ENCODE measurements at places on chromosomes 11 and 22. TPM values are rescaled to one million over a fixed set of nuclear protein-coding genes. Genes with fewer than 3 reads are reported as not detected.

The SELENOH gene
- polyA plus RNA-seq: 509 TPM

The SOX10 gene
- not detected for polyA plus RNA-seq

The NXPE2 gene
- 0.20 TPM for polyA plus RNA-seq

The KCNQ1 gene
- not detected for polyA plus RNA-seq

The LMO1 gene
- 4.4 TPM for polyA plus RNA-seq

The SERPING1 gene
- polyA plus RNA-seq: 0.22 TPM

The HTR3B gene
- not detected for polyA plus RNA-seq

The P4HA3 gene
- not detected for polyA plus RNA-seq

The CDHR5 gene
- not detected for polyA plus RNA-seq

The MPZL2 gene
- polyA plus RNA-seq: not detected

The GATD1 gene
- 146 TPM for polyA plus RNA-seq

The GAB4 gene
- not detected for polyA plus RNA-seq

The PCSK7 gene
- polyA plus RNA-seq: 44.4 TPM

The LUZP2 gene
- 15.5 TPM for polyA plus RNA-seq

The MAP6 gene
- polyA plus RNA-seq: 200 TPM

The GAL3ST1 gene
- not detected for polyA plus RNA-seq

The MYRF gene
- 0.86 TPM for polyA plus RNA-seq

The CHEK1 gene
- polyA plus RNA-seq: 29.5 TPM

The LRP4 gene
- polyA plus RNA-seq: not detected

The MS4A15 gene
- polyA plus RNA-seq: not detected

The ASCL2 gene
- polyA plus RNA-seq: not detected

The AIFM3 gene
- polyA plus RNA-seq: 1.1 TPM

The GUCY1A2 gene
- 5.1 TPM for polyA plus RNA-seq

The TRMT112 gene
- 278 TPM for polyA plus RNA-seq

The MFNG gene
- not detected for polyA plus RNA-seq

The SEC14L6 gene
- not detected for polyA plus RNA-seq

The SHISA8 gene
- polyA plus RNA-seq: 2.2 TPM

The CDKN1C gene
- 36.7 TPM for polyA plus RNA-seq

The MS4A6A gene
- polyA plus RNA-seq: not detected

The LDLRAD3 gene
- 3.5 TPM for polyA plus RNA-seq

The AGBL2 gene
- polyA plus RNA-seq: not detected

The ALDH3B2 gene
- not detected for polyA plus RNA-seq

The RNASEH2C gene
- polyA plus RNA-seq: 43.8 TPM

The MRGPRF gene
- not detected for polyA plus RNA-seq

The BTBD18 gene
- polyA plus RNA-seq: not detected

The CASP12 gene
- polyA plus RNA-seq: not detected

The ZNRF3 gene
- 2.6 TPM for polyA plus RNA-seq

The DERL3 gene
- 0.84 TPM for polyA plus RNA-seq

The OR8G5 gene
- polyA plus RNA-seq: not detected

The SPDYC gene
- not detected for polyA plus RNA-seq

The TPBGL gene
- not detected for polyA plus RNA-seq

The C11orf97 gene
- polyA plus RNA-seq: not detected

The C11orf65 gene
- polyA plus RNA-seq: 1.1 TPM

The SPINDOC gene
- 27.2 TPM for polyA plus RNA-seq

The KCNK4 gene
- 1.0 TPM for polyA plus RNA-seq
